ENCODE measurements at places on chromosomes 1 and 21.

DNA sequence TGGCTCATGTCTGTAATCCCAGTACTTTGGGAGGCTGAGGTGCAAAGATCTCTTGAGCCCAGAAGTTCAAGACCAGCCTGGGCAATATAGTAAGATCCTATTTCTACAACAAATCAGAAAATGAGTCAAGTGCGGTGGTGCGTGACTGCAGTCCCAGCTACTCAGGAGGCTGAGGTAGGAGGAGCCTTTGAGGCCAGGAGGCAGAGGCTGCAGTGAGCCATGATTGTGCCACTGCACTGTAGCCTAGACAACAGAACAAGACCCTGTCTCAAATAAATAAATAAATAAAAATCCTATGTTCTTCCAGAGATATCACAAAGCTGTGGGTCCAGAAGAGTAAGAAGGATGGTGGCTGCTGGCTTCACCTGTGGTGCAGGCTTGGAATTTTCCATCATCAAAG, 22.1 kb downstream of the CDA start:
- no peak for DNase-seq

GRCh38 chr1:156165083-156165482, 11.7 kb downstream of the SEMA4A start:
- no peak for DNase-seq

- DNase-seq = peak; percentile 32
Observed at GRCh38 chr1:155195201-155196102, 12.2 kb downstream of the THBS3 start.

DNA sequence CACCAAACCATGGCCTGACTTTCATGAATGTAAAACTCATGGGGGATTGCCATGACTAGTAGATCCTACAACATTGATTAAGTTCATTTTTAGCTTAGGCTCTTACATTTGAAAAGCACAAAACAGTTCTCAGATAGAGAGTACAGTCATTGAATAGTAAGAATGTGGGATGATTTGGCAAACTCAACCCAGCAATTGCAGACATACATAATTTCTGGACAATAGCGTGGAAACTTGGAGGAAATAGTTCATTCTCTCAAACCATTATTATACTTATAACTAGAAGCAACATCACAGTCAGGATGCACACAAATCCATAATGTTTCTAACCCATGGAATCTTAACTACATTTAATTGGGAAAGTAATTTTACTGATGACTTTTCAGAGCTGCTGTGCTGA, 598.2 kb downstream of the LMO4 start:
- no peak for DNase-seq

DNA sequence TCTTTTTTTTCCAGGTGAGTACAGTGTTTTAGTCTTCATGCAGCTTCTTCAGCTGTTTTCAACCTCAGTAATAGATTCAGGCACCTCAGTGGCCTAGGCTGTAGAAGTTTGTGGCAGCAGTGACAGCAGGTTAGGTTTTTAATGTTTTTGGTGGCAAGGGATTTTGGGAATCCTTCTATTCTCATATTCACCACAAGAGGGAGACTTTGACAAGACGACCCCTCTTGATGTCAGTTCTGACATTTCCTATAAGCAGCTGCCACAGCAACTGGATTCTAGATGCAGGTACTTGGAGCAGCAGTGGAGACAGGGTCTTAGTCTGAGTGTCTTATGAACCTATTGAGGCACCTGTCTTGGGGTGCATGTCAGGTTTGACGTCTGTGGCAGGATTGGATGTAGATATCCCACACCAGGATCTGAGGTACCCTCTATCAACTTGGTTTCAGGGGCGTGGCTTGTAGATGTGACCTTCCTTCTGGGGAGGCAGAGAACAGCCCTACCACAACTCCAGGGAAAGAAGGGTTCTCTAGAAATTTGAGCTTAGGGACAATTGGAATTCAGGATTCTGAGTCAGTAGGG, 1104.2 kb upstream of the TMPRSS15 start:
- DNase-seq = no peak

GRCh38 chr1:224408294-224408590, 26.4 kb downstream of the WDR26 start:
- DNase-seq = no peak

GRCh38 chr1:225692517-225692879, 39.6 kb upstream of the ENAH start:
- DNase-seq = no peak

GRCh38 chr1:21823206-21823979, 11.3 kb downstream of the LDLRAD2 start:
- DNase-seq = no peak

- peak; percentile 31 for DNase-seq
Observed at GRCh38 chr1:164785841-164786534, 227.0 kb downstream of the PBX1 start.

GRCh38 chr1:203308328-203308922, 3.1 kb downstream of the BTG2 start:
- no peak for DNase-seq

- DNase-seq = no peak
Observed at GRCh38 chr1:212438831-212439237, 6.1 kb downstream of the NENF start.

- DNase-seq = no peak
Observed at GRCh38 chr1:39348278-39348677, 143.2 kb upstream of the BMP8A start.

DNA sequence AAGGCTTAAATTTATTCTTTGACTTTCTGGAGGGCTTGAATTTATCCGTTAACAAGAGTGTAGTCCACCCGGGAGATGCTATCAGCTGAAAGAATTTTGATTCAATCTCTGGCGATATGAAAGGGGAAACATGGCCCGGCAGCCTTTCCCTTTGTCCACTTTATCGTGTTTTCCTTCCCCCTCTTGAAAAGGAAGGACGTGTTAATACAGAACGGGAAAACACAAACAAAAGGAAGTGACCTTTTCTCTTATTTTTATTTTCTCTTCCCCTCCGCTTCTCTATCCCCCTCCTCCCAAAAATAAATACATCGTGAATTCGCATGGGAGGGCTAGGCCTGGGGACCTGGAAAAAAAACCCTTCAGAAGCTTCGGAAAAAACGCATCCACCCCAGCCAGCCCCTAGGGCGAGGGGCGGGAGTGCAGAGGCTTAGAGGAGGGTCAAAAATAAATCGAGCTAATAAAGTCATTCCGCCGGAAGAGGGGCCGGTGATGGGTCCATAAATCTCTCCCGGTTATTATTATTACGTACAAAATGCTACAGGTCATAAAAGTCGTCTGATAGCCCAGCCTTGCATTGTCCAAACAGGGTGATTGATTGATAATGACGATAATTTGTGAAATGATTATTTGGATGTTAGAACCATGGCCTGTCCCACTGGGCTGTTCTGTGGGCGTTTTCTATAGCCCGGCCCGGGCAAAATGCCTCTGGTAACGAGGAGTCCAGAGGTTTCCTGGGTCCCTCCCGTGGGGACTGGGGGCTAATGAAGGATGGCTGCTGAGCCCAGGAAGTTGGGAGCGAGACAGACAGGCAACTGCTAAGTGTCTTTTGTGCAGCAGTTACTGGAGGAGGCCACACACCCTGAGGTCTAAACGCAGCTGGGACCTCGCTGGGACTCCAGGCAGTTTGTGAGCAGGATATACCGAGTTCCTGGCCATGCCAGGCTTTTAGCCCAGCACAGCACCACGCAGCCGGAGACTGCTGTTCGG, 179.4 kb downstream of the PRDM16 start:
- no peak for DNase-seq

DNA sequence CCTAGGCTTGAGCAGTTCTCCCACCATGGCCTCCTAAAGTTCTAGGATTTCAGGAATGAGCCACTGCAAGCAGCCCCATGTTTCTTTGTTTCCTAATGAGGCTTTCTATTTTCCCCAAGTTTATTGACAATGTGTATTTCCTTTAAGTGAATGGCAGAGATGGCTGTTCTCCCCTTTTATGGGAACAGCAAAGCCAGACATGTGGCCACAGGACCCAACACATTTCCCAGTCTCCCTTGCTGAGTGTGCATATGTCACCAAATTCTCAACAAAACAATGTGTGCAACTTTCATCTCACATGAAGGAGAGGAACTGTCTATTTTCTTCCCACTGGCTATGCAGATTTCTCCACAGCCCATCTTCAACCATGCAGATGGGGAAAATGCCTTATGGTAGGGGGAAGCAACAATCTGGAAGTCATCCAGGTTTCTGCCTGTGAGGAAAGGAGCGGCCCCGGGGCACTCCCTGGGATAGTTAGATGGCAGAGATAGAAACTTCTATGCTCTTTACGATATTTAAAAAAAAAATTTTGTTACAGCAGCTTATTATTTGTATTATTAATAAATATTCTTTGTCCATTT, 28.6 kb upstream of the MAP10 start:
- no peak for DNase-seq

DNA sequence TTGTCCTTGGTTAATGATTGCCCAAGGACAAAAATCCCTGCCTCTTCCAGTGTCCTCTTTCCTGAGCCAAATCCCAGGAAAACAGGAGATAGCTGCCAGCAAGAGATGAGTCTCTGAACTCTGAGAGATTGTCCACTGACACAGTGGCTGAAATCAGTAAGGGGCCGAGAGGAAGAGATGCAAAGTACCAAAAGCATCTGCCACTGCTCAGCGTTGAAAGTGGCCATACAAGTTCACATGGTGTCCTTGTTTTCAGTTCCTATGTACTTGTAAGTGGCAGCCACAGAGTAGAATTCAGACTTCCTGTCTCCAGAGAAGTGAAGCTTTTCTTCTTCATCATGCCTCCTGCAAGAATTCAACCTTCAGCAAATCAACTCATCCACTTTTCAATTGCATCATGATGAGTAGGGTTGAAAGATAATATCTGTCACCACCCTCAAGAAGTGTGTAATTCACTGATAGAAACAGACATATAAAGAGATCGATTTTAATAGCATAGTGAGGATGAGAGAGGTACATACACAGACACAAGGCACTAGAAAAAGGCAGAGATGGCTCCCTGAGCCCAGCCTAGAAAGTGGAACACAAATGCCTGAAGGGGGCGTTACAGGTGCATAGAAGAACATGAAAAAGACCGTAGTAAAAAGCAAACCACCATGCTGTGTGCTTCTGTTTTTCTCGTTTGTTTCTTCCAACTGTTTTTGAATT, 185.8 kb downstream of the MRPL39 start:
- peak; percentile 35 for DNase-seq

DNA sequence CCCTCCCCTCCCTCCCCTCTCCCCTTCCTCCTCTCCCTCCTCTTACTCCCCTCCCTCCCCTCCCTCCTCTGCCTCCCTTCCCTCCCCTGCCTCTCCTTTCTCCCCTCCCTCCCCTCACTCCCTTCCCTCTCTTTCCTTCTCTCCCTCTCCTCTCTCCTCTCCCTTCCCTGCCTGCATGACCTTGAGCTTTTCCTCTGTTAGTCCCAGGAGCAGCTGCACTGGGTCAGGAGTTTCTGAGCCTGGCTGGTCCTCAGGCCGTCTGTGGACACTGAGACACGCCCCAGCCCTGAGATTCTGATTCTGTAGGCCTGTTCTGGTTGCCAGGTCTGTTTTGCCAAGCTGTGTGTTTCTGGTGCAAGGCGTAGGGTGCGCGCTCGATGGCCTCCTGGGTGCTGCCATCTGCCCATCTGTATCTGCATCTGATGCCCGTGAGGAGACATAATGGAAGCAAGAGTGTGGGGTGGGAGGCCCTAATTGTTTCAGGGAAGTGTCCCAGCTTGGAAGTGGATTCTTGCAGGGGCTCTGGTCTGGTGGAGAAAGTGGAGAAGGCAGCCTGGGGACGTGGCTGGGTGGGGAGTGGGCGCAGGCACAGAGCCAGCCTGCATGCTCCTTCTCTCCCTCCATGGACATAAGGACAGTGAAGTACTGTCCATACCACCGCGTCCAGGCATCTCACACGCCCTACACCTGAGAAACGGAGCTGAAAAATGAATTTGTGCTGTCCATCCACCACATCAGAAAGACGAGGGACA, 97.2 kb downstream of the WDR4 start:
- no peak for DNase-seq

- DNase-seq = no peak
Observed at GRCh38 chr1:61556631-61557030, 168.3 kb downstream of the TM2D1 start.

GRCh38 chr1:182715531-182715930, 31.1 kb upstream of the RGS8 start:
- no peak for DNase-seq

- no peak for DNase-seq
Observed at GRCh38 chr1:4227986-4228385, 327.9 kb upstream of the C1orf174 start.

- no peak for DNase-seq
Observed at GRCh38 chr1:10795276-10796021, 997 bp downstream of the CASZ1 start.

DNA sequence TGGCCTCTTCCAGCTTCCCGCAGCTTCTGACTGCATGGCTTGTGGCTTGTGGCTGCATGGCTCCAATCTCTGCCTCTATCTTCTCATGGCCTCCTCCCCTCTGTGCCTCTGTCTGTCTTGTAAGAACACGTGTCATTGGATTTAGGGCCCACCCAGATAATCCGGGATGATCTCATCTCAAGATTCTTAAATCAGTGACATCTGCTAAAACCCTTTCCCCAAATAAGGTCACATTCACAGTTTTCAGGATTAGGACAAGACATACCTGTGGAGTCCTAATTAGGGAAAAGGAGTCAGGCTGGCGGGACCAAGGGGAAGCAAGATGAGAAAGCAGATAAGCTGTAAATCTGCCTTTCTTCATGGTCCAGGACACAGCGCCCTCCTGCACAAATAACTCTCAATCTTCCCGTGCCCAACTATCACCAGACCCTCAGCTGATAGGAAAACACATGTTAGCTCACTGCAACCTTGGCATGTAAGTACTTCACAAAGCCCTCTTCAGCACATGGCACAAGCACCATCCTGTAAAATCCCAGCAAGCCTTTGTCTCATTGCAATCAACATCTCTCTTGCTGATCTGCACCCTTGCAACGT, 82.2 kb downstream of the SPSB1 start:
- no peak for DNase-seq

DNA sequence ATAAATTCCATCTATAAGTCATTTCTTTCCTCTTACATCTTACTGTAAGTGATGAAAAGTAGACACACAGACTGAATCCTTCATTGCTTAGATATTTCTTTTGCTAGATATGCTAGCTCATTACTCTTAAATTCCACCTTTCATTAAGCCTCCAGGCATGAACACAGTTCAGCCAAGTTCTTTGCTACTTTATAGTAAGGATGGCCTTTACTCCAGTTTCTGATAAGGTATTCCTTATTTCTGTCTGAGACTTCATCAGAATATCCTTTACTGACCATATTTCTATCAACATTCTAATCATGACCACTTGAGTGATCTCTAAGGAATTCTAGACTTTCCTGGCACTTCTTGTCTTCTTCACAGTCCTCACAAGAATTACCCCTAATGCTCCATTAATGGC, 191.7 kb upstream of the KCTD3 start:
- DNase-seq = no peak

DNA sequence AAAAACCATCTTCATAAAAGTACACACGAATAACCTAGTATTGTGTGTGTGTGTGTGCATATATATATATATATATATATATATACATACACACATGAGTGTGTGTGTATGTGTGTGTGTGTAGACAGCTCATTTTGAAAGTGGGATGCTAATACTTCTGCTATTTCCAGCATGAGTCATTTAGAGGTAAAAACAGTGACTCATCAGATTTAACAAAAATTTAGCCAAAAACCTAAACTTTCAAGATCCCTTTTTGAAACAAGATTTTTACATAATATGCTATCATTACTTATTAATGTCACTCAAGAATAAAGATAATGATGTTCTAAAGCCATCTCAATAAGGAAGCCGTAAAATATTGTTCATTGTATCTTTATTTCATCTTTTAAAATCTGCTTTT, 35.6 kb upstream of the ADGRL4 start:
- peak; percentile 11 for DNase-seq
